CD4-positive, alpha-beta T cell (primary cell): ENCODE measurements at places on chromosomes 6 and 20.

DNA sequence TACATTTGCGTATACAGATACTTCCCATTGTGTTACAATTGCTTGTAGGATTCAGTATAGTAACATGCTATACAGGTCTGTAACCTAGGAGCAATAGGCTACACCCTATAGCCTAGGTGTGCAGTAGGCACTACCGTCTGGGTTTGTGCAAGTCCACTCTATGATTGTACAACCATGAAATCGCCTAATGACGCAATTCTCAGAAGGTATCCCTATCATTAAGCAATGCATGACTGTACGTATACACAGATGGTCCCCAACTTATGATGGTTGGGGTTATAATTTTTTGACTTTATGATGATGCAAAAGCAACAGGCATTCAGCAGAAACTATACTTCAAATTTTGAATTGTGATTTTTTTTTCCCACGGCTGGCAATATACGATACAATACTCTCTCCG lies 458.2 kb upstream of the NOX3 start:
- H3K36me3 ChIP-seq, result no peaks in the 10 kb centered on the region
- DNase-seq, result no peak
- H3K27me3 ChIP-seq, result no peaks in the 10 kb centered on the region
- H3K4me1 ChIP-seq, result no peaks in the 10 kb centered on the region
- H3K27ac ChIP-seq, result no peak overlapping the region

DNA sequence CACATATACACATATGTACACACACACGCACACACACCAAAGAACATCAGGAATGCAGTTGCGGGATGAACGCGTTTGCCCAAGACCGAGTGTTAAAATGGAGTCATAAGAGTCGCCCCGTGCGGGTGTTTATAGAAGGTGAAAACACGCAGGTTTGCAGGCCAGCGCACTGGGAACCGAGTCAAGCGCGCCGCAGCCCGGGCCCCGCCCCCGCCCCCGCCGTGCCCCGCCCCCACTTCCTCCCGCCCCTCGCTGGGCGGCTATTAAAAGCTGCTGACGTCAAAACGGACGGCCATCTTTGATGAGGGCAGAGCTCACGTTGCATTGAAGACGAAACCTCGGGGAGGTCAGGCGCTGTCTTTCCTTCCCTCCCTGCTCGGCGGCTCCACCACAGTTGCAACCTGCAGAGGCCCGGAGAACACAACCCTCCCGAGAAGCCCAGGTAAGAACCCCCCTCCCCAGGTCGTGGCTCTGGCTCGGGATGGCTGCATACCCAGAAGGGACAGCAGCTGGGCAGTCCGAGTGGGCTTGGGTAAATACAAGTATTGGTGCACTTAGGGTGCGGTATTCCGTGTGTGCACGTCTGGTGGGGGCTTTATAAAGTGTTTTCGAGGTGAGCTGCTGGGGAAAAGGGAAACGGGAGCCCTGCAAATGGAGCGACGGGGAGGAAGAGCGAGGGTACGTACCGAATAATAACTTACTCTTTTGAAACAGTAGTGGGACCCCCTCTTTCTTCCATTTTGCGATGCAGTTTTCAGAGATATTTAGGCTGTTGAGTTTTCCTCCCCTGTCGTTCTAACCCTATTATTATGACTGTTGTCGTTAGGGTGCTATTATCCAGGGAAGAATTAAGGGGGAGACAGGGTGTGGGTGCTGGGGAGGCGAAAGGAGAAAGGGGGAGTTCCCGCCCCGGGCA lies at the start of gene SNAP25:
Gene SNAP25 (plus strand): TSS at position 295 of the 916 bp plus-strand sequence. CDS start 56,662 bp downstream, outside the sequence.
- H3K27me3 ChIP-seq, result peaks cover 30% of the 10 kb centered on the region
- DNase-seq, result peak; percentile 32
- peak within 1 kb of the TSS; percentile 42 for H3K4me3 ChIP-seq
- H3K36me3 ChIP-seq, result no peaks in the 10 kb centered on the region
- no peak within 1 kb of the TSS for H3K27ac ChIP-seq

DNA sequence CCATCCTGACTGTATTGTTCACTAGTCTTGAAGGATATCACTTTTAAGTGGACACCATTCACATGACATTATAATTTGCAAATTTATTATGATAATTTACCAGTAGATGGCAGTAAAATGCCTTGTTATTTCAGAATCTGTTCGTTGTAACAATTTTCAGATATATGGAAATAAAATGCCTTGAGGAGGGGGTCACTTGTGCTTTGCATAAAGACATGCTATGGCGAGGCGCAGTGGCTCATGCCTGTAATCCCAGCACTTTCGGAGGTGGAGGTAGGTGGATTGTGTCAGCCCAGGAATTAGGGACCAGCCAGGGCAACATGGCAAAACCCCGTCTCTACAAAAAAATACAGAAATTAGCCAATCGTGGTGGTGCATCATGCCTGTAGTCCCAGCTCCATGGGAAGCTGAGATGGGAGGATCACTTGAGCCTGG lies 9.0 kb upstream of the NCOA6 start:
- no peaks in the 10 kb centered on the region for H3K36me3 ChIP-seq
- H3K27ac ChIP-seq, result no peak overlapping the region
- no peaks in the 10 kb centered on the region for H3K27me3 ChIP-seq
- no peak for DNase-seq
- H3K4me3 ChIP-seq, result no peak overlapping the region

DNA sequence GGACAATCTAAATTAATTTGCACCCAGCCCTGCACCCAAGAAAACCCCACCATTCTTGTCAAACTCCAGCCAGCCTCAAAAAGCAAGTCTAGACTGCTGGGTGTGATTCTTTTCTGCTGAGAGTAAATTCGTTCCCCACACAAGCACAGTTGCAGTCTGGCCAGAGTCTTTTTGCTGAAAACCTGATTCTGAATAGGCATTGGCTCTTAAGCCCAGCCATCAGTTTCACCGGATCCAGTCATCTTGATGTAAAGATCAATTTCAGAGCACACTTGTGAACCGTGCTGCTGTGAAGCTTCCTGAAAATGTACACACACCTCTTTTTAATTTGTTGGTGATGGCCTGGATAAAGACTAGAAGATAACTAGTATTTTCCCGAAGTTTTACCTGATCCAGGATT lies 159.4 kb upstream of the GGTLC1 start:
- no peaks in the 10 kb centered on the region for H3K36me3 ChIP-seq
- no peak overlapping the region for H3K4me3 ChIP-seq
- no peak for DNase-seq
- no peaks in the 10 kb centered on the region for H3K27me3 ChIP-seq
- no peaks in the 10 kb centered on the region for H3K4me1 ChIP-seq
- H3K27ac ChIP-seq, result no peak overlapping the region

GRCh38 chr6:10954590-10955010 lies 67.7 kb downstream of the SYCP2L start:
- H3K4me1 ChIP-seq, result no peaks in the 10 kb centered on the region
- DNase-seq, result peak; percentile 46
- peaks cover 10% of the 10 kb centered on the region for H3K27me3 ChIP-seq

GRCh38 chr20:21514553-21515251 lies 838 bp upstream of the NKX2-2 start:
- H3K27me3 ChIP-seq, result peaks cover 93% of the 10 kb centered on the region
- H3K4me3 ChIP-seq, result peak overlapping the region; percentile 16
- no peak for DNase-seq
- H3K4me1 ChIP-seq, result peaks cover 81% of the 10 kb centered on the region
- H3K27ac ChIP-seq, result no peak overlapping the region

DNA sequence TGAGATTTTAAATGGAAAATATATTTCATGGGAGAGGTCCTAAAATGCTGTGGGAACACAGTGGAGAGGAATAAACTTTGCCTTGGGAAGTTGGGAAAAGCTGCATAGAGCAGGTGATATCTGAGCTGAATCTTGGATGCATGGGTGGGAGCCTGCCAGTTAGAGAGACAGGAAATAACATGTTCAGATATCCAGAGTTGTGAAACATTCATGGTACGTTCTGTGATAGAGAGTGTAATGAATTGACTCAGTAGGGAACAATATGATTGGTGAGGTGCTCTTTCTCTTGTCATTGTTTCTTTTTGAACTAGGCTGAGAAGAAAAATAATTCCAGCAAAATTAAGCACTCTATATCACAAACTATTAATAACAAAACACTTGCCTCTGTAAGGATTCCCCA lies 72.8 kb downstream of the RPS12 start:
- no peak for DNase-seq
- no peak overlapping the region for H3K27ac ChIP-seq
- no peak overlapping the region for H3K4me3 ChIP-seq
- H3K4me1 ChIP-seq, result no peaks in the 10 kb centered on the region
- H3K27me3 ChIP-seq, result no peaks in the 10 kb centered on the region
- H3K36me3 ChIP-seq, result no peaks in the 10 kb centered on the region

DNA sequence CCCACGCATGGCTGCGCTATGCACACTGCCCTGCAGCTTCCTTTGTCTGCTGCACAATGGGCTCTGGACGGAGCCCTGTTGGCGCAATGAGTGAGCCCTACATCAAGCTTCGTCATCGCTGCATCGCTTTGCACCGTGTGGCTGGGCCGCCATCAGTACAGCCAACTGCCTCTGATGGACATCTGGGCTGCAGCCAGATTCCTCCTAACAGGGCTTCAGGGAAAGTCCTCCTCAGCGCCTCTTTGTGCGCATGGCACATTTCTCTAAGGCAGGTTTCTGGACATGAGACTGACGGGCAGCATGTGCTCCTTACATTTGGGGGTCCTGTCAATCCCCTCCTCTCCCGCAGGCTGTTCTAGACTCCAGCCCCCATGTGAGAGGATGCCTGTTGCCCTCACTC lies 29.7 kb upstream of the ANGPT4 start:
- peaks cover 10% of the 10 kb centered on the region for H3K27me3 ChIP-seq
- no peaks in the 10 kb centered on the region for H3K4me1 ChIP-seq
- no peak overlapping the region for H3K4me3 ChIP-seq

- no peak overlapping the region for H3K4me3 ChIP-seq
- H3K27ac ChIP-seq, result no peak overlapping the region
- peaks cover 3% of the 10 kb centered on the region for H3K4me1 ChIP-seq
- no peak for DNase-seq
- H3K27me3 ChIP-seq, result no peaks in the 10 kb centered on the region
Measured at GRCh38 chr6:137942736-137943135, 75.7 kb downstream of the TNFAIP3 start.

DNA sequence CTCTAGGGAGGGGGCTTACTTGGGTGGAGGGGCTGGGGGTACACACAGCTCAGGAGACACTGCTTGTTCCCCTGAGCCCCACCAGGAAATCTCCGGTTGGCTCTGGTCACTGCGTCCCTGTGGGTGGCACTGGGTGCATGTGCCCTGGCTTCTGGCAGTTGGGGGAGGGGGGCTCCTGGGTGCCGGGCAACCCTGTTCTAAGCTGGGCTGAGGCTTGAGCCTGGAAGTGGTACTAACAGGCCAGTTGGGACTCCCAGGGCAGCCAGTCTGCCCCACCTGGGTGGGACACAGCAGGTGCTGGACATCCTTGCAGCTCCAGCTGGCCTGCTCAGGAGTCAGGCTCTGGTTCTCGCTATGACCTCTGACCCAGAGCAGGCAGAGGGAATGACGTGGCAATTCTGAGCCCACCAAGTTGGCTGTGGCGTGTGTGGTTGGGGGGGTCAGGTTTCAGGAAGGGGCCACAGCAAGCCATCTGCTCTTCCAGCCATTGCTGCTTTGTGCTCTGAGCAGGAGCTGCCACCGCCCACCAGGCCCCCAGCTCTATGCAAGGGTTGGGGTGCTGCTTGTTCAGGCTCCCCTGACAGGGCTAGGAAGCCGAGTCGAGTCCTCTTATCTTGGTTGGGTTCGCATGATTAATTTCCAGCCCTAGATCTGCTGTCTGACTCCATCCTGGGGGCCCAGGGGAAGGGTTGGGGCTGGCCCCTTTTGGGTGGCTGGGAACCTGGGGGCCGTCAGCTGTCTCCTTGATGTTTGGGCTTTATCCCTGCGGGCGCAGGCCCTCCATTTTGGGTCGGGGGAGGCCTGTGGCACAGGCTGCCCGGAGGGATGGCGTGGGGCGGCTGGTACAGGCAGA lies 590 bp downstream of the C20orf204 start:
- no peak overlapping the region for H3K27ac ChIP-seq
- DNase-seq, result no peak
- H3K36me3 ChIP-seq, result peaks cover 22% of the 10 kb centered on the region

DNA sequence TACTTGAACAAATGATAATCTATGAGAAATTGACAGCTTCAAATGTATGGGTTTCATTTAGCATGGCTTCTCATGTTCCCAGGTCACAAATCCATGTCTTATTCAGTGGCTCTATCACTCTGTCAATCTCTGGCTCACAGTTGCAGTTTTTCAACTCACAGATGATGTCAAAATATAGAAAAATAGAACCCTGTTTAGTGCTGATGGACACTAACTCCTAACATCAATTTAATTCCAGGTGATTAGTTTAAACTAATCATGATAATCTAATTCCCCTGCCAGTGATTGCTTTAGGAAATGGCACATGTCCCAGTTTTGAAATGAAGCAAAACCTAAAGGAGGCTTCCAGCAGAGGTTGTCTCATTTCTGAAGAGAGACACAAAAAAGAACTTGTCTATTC lies 13.0 kb downstream of the KHDC1 start:
- no peak for DNase-seq
- H3K27ac ChIP-seq, result no peak overlapping the region

- no peaks in the 10 kb centered on the region for H3K27me3 ChIP-seq
- peak overlapping the region; percentile 58 for H3K4me3 ChIP-seq
- H3K27ac ChIP-seq, result no peak overlapping the region
- peaks cover 20% of the 10 kb centered on the region for H3K36me3 ChIP-seq
Measured at GRCh38 chr20:31661625-31662371, 24.1 kb downstream of the COX4I2 start.

DNA sequence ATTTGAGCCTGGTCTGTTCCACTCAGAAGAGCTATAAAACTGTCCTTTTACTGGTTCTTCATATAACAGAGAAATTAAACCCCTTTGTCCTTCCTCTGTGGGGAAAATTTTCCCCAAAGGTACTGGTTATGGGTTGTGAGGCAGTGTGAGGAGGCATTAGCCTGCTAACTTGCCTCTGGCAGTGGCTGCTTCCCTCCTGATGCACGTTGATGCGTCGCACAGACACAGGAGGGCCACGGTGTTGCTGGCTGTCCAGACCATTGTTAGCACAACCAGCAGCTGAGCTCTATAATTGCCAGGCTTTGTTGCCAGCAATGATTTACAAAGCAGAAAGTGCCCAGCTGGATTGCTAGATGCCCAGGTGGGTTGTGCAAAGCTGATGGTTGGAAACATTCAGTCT lies 10.1 kb downstream of the AAR2 start:
- H3K4me1 ChIP-seq, result no peaks in the 10 kb centered on the region
- DNase-seq, result no peak
- H3K4me3 ChIP-seq, result no peak overlapping the region
- H3K27ac ChIP-seq, result no peak overlapping the region

GRCh38 chr6:3665608-3666007 lies 85.9 kb downstream of the PXDC1 start:
- H3K27ac ChIP-seq, result no peak overlapping the region
- DNase-seq, result no peak
- no peaks in the 10 kb centered on the region for H3K36me3 ChIP-seq
- H3K4me1 ChIP-seq, result no peaks in the 10 kb centered on the region

DNA sequence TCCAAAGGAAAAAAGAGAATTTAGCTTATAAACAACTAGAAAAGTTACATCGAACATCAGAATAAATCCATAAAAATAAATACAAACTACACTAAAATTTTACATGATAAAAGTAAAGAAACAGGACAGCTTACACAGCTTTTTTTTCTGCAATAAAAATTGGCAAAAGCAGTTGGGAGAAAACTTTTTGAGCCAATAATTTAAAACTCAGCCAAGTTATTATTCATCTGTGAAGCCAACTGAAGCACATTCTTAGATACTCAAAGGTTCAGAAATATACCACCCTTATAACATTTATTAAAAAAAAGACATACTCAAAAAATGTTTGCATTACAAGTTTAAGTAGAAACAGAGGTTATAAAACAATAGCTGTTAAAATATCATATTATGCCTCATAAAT lies 23.7 kb upstream of the RSPO3 start:
- no peaks in the 10 kb centered on the region for H3K36me3 ChIP-seq
- H3K27ac ChIP-seq, result no peak overlapping the region
- H3K4me1 ChIP-seq, result no peaks in the 10 kb centered on the region
- DNase-seq, result no peak
- H3K27me3 ChIP-seq, result no peaks in the 10 kb centered on the region

- H3K4me3 ChIP-seq, result no peak overlapping the region
- no peaks in the 10 kb centered on the region for H3K4me1 ChIP-seq
- no peak overlapping the region for H3K27ac ChIP-seq
- H3K27me3 ChIP-seq, result peaks cover 20% of the 10 kb centered on the region
Measured at GRCh38 chr20:4401601-4402000, 320.1 kb upstream of the PRND start.
